Progenitor cell of endocrine pancreas (in vitro differentiated cells): ENCODE measurements at places on chromosomes 6 and 20.

DNA sequence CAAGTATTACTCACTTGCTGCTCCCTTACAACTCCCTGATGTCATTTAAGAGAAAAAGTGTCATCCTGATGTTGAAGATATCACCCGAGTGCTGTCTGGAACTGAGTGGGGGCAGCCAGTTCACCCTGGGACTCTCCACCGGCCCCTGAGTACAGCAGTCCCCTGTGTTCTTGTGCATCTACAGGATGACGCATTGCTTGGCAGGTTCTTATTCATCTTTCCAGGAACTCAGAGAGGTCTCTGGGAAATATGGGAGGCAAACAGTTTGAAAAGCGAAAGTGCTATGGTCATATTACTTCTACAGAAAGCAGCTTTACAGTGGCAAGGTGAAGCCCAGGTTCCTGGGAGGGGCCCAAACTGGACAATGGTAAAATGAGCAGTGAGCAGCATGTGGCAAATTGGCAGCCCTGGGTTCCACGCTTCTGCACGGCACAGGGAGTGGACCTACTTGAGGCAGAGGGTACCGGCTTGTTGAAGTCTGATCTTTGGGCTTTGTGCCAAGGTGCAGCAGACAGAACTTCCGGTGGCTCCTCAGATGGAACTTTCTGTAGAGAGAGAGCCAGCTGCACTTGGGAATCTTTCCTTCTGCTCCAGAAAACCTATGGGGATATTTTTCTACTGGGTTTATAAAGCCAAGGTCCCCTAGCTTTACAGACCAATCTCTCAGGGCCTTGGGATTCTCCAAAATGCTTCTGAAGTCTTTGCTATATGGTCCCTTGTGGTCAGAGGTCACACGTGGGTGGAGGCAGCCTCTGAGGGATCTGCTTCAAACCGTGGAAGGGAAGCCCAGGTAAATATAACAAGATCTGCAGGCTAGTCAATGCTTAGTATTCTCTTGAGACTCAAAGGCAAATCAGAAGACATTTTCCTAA is 128.3 kb downstream of the MAP3K7 start:
- no peak for DNase-seq

- no peak for DNase-seq
These were observed 8.5 kb upstream of the PDYN start for GRCh38 chr20:2002365-2002764.

GRCh38 chr6:31175971-31176370 is 5.5 kb upstream of the POU5F1 start:
- DNase-seq, result no peak

DNA sequence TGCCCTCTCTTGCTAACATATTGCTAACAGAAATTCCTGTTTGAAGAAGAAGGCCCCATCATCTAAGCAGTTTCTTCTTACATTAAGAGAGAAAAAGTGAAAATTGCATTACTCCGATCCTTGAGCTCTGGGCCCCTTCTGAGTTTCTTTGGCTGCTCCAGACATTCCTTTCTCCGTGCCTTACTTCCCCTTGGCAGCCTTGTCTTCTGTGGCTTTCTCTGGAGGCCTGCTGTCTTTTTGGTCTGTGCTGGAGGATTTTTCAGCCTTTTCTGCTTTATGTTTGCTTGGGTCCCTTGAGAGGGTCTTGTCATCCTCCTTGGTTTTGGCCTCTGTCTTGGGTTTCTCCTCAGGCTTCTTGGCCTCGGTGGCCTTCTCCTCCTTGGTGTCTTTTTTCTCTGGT is 378.8 kb upstream of the CHD6 start:
- DNase-seq, result no peak

DNA sequence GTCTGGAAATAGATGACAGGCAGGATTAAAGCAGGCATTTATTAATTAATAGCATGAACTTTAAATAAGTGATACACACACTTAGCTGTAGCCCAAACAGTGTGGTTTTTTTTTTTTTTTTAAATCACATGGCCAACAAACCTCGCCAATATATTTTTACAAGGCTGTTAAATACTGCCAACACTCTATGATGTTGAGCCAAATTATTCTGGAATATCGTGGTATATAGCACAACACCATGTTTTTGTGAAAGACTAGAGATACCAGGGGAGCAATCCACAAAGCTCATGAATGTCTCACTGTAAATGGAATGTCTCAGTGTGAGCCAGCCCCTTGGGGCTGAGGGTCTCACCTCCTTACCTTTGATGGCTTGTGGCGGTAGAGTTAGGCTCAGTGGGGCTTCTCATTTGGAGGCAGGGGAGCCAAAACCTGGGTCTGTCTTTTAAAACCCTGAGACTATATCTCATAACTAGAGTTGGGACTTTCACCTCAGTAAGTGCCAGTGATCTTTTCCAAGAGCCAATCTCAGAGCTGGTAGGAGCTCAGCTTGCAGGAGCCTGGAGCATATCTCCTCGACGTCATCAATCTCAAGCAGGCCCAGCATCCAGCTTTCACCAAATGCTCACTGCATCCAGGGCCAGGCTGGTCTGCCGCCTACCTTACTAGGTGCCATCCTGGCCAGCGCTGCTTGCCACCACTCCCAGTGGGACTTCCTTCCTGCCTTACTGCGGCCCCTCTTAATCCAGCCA is 78.5 kb upstream of the FAM184A start:
- no peak for DNase-seq

GRCh38 chr6:140203661-140204147 is 829.3 kb upstream of the CITED2 start:
- DNase-seq, result no peak

- no peak for DNase-seq
These were observed 20.1 kb upstream of the BCAS1 start for GRCh38 chr20:54090230-54091119.

GRCh38 chr20:46523696-46524328 is 10.5 kb upstream of the ZNF334 start:
- DNase-seq, result no peak

GRCh38 chr6:31247813-31248212 is 24.1 kb downstream of the HLA-C start:
- no peak for DNase-seq

DNA sequence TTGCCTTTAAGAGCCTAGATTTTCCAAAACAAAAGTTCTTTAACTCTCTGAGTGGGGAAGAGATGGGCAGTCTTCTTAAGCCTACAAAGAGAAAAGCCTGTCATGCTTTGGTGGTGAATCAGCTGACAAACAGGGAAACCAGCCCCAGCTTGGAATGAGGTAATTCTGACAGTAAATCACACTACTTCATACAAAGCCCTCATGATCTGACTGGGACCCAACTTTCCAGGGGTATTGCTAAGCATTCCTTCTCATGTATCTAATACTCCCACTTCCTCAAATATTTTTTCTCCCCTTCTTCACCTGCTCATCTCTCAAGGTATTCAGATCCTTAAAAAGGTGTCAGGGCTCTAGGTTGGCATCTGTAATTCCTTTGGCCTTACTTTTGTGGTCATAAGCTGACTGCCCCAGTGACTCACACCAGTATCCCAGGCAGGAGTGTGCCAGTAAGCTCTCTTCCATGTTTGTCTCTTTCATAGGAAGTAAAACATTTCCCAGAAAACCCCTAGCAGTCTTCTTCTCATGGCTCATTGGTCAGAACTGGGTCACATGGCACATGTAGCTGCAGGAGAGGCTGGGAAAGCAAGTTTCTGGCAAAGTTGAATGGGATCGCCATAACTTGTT is 15.0 kb upstream of the TBC1D22B start:
- DNase-seq, result no peak

GRCh38 chr6:45488889-45489288 is 111.2 kb upstream of the SUPT3H start:
- no peak for DNase-seq

DNA sequence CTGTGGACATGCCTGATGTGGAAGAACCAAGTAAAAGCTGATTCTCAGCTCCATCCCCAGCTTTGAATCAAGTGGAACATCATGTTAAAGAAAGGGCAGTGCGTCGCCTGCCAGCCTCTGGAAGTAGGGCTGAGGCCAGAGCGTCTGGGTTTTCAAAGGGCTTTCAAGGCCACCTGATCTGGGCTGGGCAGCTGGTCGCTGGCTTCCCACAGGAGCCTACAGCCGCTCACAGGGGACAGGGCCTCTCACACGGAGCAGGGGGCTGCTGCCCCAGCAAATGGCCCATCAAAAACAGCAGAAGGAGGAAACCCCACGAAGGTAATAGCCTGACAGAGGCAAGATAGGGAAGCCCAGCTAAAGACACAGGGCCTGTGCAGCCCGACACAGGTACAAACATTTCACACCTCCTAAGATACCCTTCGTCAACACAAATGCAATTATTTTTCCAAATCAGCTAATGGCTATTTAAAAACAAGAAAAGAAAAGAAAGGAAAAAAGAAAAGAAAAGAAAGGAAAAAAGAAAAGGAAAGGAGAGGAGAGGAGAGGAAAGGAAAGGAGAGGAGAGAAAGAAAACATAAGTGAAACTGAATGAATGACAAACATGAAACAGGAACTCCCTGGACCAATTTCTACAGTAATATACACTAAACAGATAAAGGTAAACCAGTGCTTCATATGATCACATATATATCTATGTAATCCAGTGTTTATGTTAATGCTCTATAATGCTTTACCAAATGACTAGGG is 24.8 kb downstream of the RRBP1 start:
- DNase-seq, result no peak

DNA sequence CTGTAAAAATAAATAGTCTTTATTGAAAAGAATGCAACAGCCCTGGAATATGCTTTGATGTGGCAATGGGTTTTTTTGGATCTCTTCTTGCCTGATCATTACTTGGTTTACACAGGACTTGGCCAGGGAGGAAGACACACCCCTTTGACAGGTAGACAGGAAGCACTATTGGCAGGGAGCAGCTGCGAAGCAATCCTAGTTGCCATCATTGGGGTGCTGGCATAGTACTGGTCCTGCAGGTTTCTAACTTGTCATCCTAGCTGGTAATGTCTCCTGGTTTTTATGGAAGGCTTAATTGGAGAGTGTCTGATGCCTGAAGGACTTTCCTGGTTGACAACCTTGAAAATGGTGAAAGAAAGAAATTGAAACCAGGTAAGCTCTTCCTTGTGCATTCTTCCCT is 71.2 kb upstream of the CCN6 start:
- DNase-seq, result no peak

DNA sequence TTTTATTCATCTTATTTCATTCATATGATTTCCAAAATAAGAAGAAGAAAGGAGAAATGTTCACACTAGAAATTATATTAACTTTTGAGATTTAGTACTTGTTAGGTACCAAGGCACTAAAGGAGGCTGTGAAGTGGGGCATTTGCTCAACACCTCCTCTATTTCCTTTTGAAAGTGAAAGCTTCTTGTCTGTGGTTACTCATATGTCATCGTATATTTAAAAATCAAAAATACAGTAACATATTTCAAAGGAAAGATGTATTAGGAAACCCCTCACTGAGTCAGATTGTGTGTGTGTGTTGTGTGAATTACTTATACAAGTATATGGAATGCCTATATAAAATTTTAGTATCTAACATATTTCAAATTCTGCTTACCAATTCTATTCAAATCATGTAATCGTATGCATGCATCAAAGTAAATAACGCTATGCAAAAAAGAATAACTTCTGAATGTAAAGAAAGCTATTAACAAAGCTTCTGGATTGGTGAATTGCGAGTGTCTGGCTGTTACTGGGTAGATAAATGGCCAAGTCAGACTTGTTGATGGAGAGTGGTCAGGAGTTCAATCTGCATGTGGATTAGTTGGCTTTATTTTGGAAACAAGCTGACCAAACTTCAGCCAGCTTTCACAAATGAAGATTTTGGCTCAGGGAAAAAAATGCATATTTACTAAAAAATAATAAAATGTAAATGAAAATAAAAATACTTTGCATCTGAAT is 70.9 kb downstream of the PACRG start:
- DNase-seq, result no peak

GRCh38 chr6:31776485-31776988 is 591 bp downstream of the VWA7 start:
- DNase-seq, result no peak

- no peak for DNase-seq
These were observed 192.5 kb downstream of the OTOR start for GRCh38 chr20:16940701-16941100.

- no peak for DNase-seq
These were observed 53.3 kb upstream of the SLC22A23 start for GRCh38 chr6:3510178-3510577.
